ENCODE measurements at places on chromosomes 2 and 18.

- no peak for ATAC-seq
Measured at GRCh38 chr2:205058409-205058808, 513.1 kb downstream of the PARD3B start.

GRCh38 chr18:48719974-48720654 is 181.3 kb downstream of the CTIF start:
- ATAC-seq, result no peak

DNA sequence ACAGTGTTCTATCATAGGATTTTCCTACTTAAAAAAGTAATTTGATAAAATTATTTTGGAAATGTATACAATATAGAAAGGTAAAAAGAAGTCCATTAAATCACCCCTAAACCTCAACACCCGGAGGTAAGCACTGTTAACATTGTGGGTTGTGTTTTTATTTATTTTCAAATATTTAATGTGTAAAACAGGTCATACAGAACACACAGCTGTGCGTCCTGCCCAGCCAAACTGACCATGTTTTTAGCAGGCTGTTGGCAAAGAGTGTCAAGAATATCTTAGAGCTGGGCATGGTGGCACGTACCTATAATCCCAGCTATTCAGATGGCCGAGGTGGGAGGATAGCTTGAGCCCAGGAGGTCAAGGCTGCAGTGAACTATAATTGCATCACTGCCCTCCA is 78.8 kb upstream of the ZNF532 start:
- no peak for ATAC-seq

DNA sequence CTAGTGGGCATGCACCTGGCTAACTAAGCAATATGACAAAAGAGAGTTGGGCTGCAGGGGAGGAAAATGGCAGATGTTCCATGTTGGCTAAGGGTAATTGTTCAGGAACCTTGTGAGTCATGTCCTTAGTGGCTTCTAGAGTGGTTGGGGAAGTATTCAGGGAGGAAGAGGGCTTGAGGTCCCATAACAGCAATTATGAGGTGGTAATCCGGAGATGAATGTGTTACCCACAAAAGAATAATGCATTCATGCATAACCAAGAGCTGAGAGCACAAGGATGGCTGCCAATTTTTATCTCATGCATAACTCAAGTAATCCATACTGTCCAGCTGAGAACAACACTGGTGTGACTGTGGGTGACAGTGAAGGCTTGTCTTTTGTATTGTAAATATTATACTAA is 42.9 kb downstream of the TMEFF2 start:
- ATAC-seq, result no peak

GRCh38 chr2:71923887-71924533 is 223.7 kb downstream of the CYP26B1 start:
- no peak for ATAC-seq

GRCh38 chr2:165877565-165878550 is 75.7 kb downstream of the TTC21B start:
- peak; percentile 49 for ATAC-seq

- no peak for ATAC-seq
Measured at GRCh38 chr2:137228566-137228965, 463.2 kb downstream of the THSD7B start.

- no peak for ATAC-seq
Measured at GRCh38 chr2:130359466-130359865, 3.6 kb downstream of the PTPN18 start.

DNA sequence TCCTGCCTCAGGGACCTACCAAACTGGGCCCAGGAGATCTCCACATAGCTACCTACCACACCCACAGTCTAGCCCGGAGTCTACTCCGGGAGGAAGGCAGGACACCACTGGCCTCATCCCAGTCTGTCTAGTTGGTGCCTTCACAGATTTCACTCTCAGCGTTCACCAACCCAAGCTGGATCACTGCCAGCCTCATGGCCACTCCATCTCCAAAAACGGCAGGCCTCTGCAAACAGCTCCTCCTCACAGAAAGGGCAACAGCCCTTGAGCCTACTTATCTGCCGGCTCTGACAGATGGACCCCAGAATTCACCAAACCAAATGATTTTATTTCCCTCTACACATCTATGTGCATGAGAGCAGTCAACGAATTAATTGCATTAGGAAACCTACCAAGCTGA is 61.3 kb downstream of the NCKAP5 start:
- no peak for ATAC-seq

- no peak for ATAC-seq
Measured at GRCh38 chr2:235025800-235026536, 74.2 kb downstream of the SH3BP4 start.

DNA sequence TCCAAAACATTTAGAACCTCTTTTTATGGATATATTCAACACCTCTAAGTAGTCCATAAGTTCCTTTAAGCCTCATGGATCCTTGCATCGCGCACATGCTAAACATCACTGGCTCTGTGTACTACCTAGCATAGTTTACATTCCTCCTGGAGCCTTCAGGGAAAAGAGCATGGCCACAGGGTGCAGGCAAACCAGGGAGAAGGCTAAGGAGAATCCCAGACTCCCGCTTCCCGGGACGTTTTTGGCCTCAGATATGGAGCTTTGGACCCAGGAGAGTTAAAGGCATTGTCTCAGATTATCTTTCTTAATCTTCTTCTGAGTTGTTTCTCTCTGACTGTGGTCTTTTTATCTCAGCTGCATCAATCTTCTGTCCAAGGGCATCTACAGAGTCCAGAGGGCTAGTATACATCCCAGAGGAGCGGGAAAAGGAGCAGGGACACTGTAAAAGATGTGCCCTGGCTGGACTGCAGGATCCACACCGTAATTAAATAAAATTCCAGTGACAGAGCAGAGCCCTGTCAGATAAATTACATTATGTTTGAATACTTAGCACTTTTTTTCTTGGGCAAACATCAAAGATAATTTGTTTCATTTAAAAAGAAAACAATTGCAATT is 36.9 kb downstream of the RIT2 start:
- no peak for ATAC-seq

DNA sequence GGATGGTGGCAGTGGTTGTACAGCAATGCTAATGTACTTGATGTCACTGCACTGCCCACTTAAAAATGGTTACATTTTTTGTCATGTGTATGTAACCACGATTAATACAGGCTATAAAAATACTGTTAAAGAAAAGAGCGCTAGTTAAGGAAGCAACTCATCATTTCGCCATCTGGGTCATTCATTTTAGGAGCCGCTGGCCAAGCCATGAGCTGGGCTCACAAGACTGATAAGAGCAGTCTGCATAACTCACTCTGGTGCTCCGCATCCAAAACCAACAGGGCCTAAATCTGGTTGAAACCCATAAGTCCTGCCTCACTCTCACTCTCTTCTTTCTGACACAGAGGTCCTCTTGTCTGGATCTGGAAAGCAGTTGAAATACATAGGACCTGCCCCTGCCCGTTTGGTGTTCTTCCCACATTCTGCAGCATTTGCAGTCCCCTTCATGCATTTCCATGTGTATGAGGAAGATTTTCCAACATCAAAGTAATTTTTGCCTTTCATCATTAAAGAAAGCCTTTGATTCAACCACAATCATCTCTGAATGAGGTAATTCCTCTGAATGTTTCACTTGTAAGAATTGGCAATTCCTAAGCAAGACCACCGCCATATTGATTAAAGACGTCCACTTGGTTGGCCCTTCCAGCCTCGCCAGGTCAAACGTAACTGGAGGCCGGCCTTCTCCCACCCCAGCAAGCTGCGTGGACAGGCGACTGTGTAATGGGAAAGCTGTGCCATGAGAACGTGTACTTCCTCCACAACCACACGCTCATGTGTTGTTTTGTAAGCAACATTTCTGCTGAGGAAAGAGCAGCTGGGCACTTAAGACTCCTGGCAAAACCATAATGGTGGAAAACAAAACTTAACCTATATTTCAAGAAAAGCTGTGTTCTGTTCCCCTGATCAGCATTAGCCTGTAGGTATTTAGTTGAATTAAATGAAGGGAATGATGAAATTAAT is 112.2 kb downstream of the VAPA start:
- ATAC-seq, result no peak

DNA sequence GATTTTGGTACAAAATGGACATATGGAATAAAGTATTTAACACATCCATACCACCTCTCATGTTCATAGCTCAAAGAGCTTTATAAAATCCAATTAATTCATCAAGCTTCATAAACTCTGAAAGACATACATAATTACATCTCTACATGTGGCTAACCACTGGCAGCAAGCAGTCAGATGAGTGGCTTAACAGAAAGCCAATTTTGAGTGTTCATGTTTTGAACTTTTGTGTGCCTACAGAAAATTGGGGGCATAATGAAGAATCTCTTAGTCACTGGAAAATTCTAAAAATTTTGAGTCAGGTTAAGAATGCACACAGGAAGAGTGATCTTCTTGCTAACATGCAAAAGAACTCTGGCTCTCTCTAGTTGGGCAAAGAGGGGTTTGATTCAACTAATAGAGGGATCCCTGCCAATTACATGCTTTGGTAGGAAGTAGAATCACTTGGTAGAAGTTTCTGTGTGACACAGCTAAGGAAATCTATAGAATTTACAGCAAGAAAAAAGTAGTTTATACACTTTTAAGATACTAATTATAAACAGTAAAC is 287.4 kb downstream of the NOL4 start:
- ATAC-seq, result no peak

DNA sequence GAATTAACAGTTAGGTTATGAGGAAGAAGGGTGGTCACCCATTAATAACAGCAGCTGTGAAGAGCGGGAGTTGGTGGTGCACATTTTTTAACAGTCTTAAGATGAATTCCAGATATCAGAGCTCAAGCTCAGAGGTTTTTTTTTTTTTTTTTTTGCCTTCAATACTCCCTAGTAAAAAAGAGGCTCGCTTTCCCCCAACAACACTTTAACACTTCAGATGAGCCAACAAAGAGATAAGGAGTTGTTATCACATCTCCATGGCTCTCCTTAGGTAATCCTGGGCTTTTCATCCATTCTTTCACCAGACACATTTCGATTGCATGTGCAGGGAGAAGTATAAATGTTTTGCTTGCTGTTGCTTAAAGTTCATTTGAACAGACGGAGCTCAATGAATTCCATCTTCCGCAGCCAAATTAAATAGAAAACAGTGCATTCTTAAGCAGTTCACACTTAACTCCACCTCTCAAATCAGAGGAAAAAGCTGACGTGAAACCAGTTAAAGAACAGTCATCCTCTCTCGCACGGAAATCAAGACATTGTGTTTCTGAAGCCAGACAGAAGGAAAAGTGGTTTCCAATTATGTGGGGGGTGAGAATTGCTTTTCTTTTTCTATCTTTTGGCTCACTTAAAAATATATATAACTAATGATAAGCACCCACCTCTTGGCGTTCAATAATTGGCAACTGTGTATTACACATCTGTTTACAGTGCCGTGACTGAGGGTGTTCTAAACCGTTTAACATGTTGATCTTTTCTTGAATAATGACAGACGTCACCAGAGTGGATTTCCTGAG is 118.2 kb downstream of the ZNF521 start:
- no peak for ATAC-seq

DNA sequence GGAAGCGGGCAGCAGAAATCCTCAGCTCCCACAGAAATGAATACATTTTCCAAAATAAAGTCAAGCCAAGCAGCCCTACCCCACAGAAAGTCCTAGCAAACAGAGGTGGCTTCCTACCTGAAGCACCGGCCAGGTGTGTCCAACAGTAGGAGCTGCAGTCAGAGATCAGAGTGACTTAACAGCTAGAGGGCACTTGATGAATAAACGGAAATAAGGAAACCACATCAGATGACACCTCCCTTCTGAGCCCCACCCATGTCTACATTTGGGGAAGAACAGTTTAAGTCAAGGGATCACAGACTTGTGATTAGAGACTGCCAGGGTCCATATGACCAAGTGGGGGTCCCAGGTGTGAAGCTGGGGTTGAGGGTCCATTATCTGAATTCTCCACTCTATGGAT is at the start of gene CXCR1:
Gene CXCR1 (minus strand): TSS at position 172 of the 400 bp plus-strand sequence. CDS start 1,751 bp downstream, outside the sequence.
- ATAC-seq, result peak; percentile 89

DNA sequence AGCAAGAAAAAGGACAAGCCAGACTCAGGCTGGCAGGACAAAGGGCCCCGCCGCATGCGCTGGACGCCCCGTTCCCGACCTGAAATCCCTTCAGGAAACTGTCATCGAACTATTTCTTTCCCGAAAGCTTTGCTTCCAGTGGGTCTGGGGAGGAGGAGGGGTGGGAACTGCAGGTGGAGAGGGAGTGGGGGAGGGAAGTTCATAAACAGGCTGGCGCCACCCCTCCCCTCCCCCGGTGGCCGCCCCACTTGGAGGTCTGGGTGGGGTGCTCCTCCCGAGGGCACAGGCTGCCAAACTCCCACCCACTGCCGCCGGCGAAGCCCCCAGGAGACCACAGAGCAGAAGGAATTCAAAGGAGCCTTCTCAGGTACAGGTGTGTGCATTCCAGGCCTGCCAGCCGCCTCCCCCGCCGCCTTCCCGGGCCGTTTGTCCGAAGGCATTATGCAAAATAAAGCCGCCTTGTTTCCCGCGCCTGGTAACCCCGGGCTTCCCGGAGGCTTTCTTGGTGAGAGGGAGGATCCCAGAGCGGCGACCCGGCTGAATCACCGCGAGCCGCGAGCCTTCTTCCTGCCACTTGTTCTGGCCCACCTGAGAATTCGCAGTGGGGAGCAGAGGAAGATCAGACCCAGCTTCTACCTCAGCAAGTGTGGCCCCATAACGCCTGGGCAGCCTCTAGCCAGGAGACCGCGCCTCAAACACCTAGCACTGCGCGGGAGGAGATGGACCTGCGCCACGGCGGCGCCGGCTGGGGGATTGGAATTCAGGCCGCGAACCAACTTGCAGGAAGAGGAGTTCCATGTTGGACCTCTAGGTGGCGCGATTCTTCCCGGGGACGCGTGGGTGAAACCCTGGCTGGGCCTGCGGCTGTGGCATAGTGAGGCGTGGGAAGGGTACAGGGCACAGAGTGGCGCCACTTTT is 101.9 kb downstream of the FOXI3 start:
- ATAC-seq, result no peak

- no peak for ATAC-seq
Measured at GRCh38 chr2:58527647-58528046, 286.5 kb upstream of the FANCL start.

DNA sequence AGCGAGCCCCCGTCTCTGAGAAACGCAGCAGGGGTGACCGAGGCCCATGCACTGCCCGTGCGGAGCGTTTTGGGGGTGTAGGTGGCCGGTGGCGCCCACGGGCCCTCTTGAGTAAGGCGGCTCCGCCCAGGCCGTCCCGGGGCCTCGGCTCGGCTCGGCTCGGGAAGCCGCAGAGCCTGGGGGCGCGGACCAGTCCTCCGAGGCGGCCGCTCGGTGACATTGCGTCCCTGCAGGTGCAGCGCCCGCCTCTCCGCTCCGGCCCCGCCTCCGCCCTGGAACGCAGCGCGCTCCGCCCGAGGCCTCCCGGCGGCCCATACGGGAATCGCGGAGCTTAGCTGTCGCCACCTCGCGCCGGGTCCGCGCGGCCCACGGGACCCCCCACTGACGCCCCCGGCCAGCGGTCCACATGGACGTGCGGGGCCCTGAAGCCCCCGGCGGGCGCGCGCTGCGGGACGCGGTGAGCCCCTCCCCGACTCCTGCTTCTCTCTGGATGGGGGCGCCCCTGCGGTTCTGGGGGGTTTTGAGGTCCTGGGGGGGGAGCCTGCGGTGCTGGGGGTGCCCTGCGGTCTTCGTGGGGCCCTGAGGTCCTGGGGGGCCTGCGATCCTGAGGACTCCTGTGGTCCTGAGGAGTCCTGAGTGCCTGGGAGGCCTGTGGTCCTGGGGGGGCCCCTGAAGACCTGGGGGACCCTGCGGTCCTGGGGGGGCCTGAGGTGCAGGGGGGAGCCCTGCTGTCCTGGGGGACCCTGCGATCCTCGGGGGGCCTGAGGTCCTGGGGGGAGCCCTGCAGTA is at the start of gene HSBP1L1:
Gene HSBP1L1 (plus strand): TSS at position 314 of the 789 bp plus-strand sequence. CDS start 93 bp downstream, at position 407.
- ATAC-seq, result peak; percentile 75

- ATAC-seq, result peak; percentile 54
Measured at GRCh38 chr18:63131106-63131958, 188.2 kb downstream of the BCL2 start.

Data from activated CD4-positive, CD25-positive, alpha-beta regulatory T cell treated with anti-CD3 and anti-CD28 coated beads, Interleukin-2, amount 50 U/mL, for 24 hours (primary cell).